ENCODE measurements at places on chromosomes 12 and 14.

- peak; percentile 52 for DNase-seq
Observed at GRCh38 chr12:83700838-83701237, 1014.1 kb downstream of the TMTC2 start.

DNA sequence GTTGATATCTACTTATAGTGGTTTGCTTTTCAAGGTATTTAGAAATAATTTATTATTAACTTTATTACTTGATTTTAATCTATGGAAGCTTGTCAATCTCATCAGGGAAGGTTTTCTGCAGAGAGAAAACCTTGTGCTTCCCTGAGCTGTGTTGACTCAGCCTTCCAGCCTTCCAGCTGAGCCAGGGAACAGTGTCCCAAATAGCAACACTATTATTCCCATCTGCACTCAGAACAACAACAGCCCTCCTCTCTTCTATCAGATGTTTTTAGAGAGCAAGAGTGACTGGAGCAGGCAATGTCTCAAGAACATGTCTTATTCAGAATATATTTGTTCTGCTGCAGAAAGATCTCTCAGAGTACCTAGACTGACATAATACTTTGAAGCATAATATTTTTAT is 389.9 kb upstream of the GARIN6 start:
- DNase-seq = no peak

DNA sequence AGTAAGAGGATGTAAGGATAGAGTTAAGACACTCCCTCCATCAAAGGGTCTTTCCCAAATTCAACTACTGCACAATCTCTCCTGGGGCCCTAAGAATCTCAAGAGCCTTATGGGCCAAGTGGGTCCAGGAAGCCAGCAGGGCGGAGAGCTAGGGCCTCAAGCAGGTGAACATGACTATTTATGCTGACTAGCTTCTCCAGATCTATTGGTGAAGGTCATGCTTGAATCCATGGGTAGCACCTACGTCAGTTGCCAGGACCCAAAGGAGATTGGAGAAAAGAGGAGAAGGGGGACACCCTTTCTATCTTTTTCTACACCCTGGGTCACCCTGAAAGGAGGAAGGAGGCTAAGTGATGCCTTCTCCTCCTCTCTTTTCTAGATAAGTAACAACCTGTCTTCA is 534.2 kb upstream of the MIS18BP1 start:
- DNase-seq = no peak

- no peak for DNase-seq
Observed at GRCh38 chr12:130119241-130119861, 42.9 kb upstream of the FZD10 start.

- no peak for DNase-seq
Observed at GRCh38 chr14:25607192-25607591, 557.2 kb upstream of the STXBP6 start.

GRCh38 chr12:3135522-3136461 is 58.6 kb downstream of the TSPAN9 start:
- DNase-seq = peak; percentile 74

GRCh38 chr12:29030006-29030405 is 119.1 kb upstream of the FAR2 start:
- peak; percentile 66 for DNase-seq

- DNase-seq = no peak
Observed at GRCh38 chr12:2366711-2367110, 313.9 kb downstream of the CACNA1C start.

DNA sequence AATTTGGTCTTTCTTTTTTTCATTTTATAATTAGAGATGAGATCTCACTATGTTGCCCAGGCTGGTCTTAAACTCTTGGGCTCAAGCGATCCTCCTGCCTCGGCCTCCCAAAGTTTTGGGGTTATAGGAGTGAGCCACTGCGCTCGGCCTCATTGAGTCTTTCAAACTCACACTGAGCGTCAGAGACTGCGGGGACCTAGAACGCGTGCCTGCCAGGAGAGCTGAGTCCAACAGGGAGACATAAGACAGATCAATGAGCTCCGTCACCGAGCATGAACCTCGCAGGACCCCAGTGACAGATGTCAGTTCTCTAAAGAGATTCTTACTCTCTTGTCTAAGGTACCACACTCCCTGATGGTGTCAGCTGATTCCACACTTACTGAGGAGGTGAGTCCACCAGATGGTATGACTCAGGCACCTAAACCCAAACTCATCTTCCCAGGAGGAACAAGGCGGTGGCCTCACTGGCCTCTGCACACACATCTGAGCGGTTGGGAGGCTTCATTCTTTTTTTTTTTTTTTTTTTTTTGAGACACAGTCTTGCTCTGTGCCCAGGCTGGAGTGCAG is 58.9 kb downstream of the CCDC88C start:
- no peak for DNase-seq

- peak; percentile 78 for DNase-seq
Observed at GRCh38 chr14:69242311-69243224, 17.4 kb upstream of the GALNT16 start.

DNA sequence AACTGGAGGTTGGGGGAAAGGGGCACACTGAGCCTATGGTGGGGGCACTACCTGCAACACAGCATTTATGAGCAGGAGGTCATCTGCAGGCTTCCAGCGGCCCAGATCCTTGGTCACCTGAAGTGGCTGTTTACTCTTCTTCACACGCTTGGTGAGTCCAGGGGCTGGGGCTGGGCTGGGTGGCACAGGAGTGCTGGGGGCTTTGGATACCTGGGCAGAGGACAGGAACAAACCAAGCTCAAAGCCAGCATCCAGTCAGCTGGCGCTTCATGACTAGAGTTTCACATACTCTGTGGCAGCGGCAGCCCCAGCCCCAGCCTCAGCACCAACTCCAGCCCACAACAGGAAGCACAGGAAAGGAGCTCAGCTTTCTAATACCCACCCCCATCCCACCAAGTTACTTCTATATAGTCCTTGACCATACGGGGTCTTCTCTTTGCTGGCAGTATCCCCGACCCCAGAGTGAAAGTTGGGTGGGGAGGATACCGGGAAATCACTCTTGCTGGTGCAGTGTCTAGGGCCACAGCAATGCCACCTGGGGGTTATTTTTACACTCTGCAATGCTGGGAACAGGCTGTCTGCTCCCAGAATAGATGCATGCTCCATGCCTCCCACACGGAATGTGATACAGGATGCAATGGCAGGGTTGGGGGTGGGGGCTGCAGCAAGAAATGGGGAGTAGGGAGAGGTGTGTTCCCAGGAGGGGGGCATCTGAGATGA is 3.1 kb downstream of the MCRS1 start:
- no peak for DNase-seq

GRCh38 chr14:25485381-25485780 is 435.4 kb upstream of the STXBP6 start:
- no peak for DNase-seq

DNA sequence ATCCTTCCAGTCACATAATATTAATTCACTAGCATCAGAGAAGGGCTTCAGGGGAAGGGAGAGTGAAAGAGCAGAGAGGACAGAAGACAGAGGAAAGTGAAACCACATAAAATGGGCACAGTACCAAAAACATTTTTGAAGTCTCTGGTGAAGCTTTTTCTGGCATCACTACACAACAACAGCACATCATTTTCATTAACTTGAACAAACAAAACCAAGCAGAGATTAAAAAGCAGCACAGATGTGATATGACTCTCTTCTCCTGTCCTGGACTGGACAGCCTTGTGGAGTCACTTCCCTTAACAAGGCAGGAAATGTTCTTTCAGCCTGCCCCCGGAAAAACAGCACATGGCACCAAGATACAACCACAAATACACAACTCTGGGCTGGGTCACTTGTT is 112.0 kb downstream of the TSPAN8 start:
- peak; percentile 58 for DNase-seq

GRCh38 chr12:107282628-107283027 is 189.3 kb upstream of the CRY1 start:
- DNase-seq = no peak

- peak; percentile 89 for DNase-seq
Observed at GRCh38 chr12:15629108-15629507, 160.1 kb downstream of the EPS8 start.

DNA sequence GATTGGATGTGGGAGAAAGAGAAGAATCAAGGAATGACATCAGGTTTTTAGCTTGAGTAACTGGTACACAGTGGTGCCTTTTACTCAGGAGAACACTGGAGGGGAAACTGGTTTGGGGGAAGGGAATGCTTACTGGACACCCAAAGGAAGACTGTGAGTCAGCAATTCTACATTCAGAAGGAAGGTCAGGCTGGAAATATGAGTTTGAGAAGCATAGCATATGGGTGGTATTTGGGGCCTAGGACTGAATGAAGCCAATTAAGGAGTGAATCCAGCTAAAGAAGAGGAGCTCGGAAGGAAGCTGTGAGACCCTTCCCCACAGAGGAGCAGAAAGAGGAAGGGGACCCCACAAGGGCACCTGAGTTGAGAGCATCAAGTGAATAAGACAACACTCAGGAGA is 35.4 kb downstream of the DMAC2L start:
- peak; percentile 76 for DNase-seq

DNA sequence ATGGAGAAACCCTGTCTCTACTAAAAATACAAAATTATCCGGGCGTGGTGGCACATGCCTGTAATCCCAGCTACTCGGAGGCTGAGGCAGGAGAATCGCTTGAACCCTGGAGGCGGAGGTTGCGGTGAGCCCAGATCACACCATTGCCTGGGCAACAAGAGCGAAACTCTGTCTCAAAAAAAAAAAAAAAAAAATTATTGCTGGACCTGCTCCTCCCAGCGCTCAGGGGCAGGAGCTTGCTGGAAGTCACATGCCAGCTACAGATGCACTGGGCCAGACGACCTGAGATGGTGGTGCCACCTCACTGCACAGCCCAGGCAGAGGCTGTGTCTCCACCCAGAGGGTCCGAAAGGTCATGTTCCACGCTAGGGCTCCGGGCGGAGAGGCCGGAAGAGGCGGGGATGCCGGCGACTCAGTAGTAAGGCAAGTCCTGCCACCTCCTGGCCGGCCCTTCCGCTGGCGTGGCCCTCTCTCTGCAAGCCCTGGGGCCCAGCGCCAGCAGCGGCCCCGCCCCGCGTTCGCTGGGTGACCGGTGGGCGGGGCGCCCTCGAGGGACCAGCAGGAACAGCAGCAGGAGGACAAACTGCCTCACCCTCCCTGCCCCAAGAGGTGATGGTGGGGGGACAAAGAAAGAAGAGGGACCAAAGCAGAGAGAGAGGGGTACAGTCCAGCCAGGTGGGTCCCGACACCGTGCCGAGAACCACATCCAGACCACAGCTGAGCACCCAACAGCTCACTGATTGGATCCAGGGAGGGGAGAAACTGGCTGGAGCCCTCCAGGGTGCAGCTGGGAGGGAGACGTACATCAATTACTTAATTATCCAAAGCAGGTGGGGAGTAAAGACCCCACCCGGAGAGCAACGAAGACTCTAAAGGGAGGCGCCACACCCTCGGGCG is 3.6 kb upstream of the RHOF start:
- peak; percentile 96 for DNase-seq

- DNase-seq = peak; percentile 19
Observed at GRCh38 chr12:114343585-114344302, 62.2 kb downstream of the TBX5 start.

DNA sequence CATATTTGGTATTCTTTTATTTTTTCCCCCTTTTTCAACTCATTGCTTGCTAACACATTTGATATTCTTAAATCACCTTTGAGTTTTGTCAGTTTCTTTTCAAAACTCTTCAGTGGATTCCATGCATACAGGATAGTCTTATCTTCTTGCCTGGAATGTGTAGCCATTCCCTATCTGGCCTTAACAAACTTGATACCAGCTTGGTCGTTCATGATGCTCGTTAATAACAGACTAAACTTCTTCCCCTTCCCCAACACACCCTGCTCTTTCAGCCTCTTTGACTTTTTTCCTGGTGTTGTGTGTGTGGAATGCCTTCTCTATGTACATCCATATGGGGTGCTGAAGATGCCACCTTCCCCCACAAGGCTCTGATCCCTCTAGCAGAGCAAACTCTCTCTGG is 17.7 kb upstream of the CALM1 start:
- no peak for DNase-seq

DNA sequence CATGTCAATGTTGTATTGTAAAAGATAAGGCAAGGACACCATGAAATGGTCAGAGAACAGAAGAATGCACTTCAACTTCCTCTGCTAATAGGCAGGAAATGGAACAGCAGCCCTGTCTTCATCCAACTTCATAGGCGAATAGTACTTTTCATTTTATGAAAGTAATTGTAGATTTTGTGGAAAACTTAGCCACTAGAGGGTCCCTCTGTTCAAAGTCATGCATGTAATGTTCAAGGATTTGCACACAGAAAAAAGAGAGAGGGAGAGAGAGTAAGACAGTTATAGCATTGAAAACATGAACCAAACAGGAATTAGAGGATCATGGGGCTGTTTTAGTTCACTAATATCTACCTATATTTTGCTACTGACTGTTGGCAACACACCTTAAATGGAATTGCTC is 172.2 kb downstream of the FLRT2 start:
- no peak for DNase-seq

DNA sequence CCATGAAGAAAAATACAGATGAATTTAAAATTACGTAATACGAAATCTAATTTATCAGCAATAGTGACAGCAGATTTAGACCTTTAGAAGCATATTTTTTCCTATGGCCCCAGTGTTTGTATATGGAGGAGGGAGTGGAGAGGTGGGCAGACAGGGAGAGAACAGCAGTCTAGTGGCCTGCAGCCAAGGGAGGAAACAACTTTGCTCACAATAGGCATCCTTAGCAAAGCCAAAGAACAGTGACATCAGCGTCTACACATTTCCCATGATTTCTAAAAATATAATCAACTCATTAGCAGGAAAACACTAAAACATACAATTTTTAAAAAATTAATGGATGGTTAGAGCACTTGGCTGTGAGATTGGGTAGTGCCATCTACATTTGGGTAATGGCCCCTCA is 622.6 kb upstream of the ATP2B1 start:
- DNase-seq = no peak

DNA sequence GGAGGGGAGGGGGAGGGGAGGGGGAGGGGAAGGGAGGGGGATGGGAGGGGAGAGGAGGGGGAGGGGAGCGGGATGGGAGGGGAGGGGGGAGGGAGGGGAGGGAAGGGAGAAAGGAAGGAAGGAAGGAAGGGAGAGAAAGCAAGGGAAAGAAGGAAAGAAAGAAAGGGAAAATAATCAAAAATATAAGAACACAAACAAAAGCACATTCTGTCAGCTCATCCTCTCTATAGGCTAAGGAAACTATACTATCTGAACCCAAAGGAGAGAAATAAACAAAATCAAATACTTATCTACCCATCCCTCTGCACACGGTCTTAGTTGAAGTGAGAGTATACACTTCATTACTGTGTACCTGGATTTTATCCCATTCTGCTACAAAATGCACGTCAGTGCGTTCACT is 26.9 kb downstream of the MANSC1 start:
- no peak for DNase-seq

DNA sequence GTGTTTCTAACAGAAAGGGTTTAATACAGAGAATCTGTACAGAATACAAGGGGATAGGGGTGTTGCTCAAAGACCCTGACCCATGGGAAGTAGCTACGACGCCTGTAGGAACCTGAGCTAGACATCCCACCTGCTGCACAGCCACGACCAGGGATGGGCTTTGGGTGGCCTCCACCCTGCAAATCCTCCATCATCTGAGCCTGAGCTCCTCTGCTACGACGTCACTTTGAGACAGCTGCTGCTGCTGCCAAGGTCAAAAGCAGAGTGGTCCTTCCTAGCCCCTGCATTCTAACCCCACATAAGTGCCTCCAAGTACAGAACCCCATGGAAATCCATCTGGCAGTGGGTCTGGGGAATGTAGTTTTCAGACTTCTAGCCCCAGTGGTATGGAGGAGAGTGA is 43.8 kb downstream of the JAG2 start:
- no peak for DNase-seq

Data from GM23248 (cell line).